ENCODE measurements at places on chromosomes 12 and 14. TPM values are rescaled to one million over a fixed set of nuclear protein-coding genes. Genes with fewer than 3 reads are reported as not detected.

DNA sequence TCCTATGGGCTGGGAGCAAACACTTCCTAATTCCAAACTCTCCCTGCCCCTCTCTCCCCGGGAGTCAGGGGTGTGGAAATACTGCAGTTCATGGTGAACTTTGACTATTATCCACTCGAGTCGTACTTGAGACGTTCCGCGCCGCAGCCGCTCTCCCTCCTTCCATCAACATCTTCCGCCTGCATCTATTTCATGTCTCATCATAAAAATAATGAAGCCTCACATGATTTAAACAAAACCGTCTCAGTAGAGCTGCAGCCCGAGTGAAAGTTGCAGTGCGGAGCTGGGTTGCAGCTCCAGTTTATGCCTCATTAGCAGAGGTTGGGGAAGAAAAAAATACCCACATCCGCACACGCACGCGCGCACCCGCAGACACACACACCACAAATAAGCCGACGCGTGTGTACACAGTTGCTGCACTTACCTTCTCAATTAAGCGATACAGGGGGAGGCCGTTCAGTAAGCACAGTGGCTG lies 283 bp downstream of the LMO3 start:
- H3K27ac ChIP-seq = no peak overlapping the region
- DNase-seq = no peak
- H3K4me1 ChIP-seq = no peaks in the 10 kb centered on the region

DNA sequence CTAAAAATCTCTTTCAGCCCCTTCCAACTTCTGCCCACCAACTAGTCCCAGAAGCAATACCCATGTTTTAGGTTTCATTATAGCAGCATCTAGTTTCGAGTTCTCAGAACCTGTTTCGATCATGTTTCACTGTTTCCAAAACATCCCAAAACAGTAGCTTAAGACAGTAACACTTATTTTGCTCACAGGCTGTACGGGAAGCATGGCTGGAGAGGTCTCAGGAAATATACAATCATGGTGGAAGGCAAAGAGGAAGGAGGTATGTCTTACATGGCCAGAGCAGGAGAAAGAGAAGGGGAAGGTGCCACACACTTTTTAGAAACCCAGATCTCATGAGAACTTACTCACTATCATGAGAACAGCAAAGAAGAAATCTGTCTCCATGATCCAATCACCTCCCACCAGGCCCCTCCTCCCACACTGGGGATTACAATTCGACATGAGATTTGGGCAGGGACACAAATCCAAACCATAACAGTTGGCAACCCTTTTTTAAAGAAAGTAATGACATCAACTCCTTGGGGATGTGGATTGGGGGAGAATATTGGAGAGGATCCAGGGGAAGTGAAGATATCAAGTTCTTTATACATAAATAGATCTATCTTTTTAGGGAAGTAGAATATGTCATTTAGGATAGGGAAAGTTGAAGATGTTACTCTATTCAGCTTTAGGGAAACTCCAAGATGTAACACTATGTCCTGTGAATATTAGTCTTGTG lies 269.9 kb upstream of the PLEKHG7 start:
- peak overlapping the region; percentile 54 for H3K27ac ChIP-seq
- peaks cover 21% of the 10 kb centered on the region for H3K4me1 ChIP-seq
- peaks cover 9% of the 10 kb centered on the region for H3K36me3 ChIP-seq
- H3K27me3 ChIP-seq = no peaks in the 10 kb centered on the region

GRCh38 chr12:109173443-109174240 lies 57.3 kb downstream of the ACACB start:
- DNase-seq = no peak
- no peaks in the 10 kb centered on the region for H3K27me3 ChIP-seq
- no peaks in the 10 kb centered on the region for H3K4me1 ChIP-seq
- no peak overlapping the region for H3K27ac ChIP-seq
- H3K4me3 ChIP-seq = no peak overlapping the region

CGRRF1 gene
- polyA plus RNA-seq = 22.4 TPM

DNA sequence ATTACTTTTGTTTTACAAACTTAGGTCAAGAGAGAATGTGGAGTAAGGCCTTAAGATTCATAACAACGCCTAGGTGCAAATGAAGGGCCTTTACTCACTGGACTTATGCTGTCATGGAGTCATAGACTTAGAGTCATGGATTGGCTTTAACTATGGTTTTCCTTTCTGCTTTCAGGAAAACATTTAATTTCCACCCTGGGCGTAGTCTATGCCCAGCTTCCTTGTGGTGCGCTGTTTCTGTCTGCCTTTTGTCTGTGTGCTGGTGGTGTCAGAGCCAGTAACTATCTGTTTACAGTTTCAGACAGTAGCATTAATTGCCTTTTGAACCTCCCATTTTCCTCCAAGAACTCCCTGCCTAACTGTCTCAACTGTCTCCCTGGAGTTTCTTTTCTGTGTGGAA lies 31.8 kb upstream of the COX6A1 start:
- H3K27me3 ChIP-seq = peaks cover 2% of the 10 kb centered on the region
- H3K4me3 ChIP-seq = no peak overlapping the region
- no peaks in the 10 kb centered on the region for H3K36me3 ChIP-seq
- H3K27ac ChIP-seq = no peak overlapping the region
- no peak for DNase-seq

- no peak overlapping the region for H3K27ac ChIP-seq
- peaks cover 2% of the 10 kb centered on the region for H3K4me1 ChIP-seq
- H3K36me3 ChIP-seq = no peaks in the 10 kb centered on the region
- peak overlapping the region; percentile 27 for H3K4me3 ChIP-seq
Measured at GRCh38 chr14:103074729-103075367, 9.2 kb upstream of the LBHD2 start.

LRRC74A gene
- not detected for polyA plus RNA-seq

DNA sequence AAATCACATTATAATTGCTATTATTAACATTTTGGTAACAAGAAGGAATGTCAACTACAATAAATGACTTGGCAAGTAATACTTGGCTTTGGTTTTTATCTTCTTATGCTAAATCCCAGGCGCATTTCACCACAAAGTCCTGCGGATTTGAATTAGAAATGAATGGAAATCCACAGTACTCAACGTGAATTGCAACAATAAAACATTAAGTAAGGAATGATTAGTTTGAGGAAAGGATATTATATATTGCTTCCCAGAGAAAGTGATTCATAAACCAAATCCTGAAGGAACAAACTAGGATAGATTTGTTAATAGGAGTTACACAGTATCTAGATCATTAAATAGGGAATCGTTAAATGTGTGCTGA lies 1089.7 kb downstream of the TRHDE start:
- H3K27ac ChIP-seq = no peak overlapping the region
- H3K4me3 ChIP-seq = no peak overlapping the region
- no peaks in the 10 kb centered on the region for H3K27me3 ChIP-seq
- no peak for DNase-seq
- no peaks in the 10 kb centered on the region for H3K4me1 ChIP-seq

DNA sequence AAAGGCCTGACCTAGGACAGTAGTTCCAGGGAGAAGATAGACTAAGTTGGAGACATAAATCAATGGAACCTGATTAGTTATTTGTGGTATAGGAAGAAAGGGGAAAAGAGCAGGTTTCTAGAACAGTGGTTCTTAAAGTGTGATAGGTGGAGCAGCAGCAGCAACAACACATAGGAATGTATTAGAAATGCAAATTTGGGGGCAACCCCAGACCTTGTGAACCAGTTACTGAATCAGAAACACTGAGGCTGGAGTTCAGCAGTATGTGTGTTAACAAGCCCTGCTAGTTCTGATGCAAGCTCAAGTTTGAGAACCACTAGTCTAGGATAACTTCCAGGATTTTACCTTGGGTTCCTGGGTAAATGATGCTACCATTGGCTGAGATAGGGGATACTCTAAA lies 308.7 kb downstream of the EMP1 start:
- H3K27me3 ChIP-seq = peaks cover 2% of the 10 kb centered on the region
- H3K27ac ChIP-seq = no peak overlapping the region
- no peaks in the 10 kb centered on the region for H3K36me3 ChIP-seq

DNA sequence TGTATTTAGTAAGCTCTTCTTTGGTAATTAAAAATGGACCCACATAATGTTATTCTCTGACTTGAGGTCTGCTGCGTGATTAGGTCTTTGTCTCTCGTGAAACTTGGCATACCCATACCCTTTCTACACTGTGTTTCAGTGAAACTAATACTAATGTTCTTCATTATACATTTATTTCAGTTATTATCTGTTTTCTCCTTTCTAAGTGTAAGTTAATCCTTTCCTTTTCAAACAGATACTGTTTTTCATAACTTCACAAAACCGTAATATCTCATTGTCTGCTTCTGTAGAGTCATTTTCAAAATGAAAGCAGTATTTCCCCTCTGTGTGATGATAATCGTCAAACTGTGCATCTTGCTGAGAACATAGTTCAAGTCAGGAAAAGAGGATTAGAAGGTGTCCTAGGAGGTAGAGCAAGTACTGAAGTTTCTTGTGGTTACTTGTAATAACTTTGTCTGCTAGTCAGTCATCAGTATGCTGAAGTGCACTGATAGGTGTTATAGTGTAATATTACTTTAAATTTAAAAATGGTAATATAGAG lies 15.9 kb downstream of the PYROXD1 start:
- H3K27me3 ChIP-seq = no peaks in the 10 kb centered on the region
- peaks cover 26% of the 10 kb centered on the region for H3K4me1 ChIP-seq
- no peak overlapping the region for H3K4me3 ChIP-seq
- DNase-seq = no peak
- H3K36me3 ChIP-seq = peaks cover 30% of the 10 kb centered on the region

PTPN21 gene
- polyA plus RNA-seq = not detected

GRCh38 chr14:104721505-104722431 lies 2.3 kb upstream of the ADSS1 start:
- H3K27ac ChIP-seq = no peak overlapping the region
- peaks cover 2% of the 10 kb centered on the region for H3K4me1 ChIP-seq
- H3K27me3 ChIP-seq = no peaks in the 10 kb centered on the region

DNA sequence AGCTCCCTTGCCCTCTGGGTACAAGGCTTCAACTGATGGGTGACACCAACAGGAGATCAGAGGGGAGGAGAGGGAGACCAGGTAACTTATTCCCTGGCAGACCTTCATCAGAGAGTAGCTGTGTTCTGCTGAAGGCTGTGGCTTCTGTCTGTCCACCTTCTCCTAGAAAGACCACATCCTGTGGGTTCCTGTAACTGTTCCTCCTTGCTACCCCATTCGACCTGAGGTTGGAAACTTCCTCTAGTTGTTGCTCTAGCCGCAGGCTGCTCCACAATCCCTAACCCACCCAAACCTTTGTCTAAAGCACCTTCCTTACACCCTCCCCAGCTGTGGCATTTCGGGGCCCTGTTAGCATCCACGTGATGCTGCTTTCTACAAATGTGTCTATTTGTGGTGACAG lies 454.2 kb downstream of the DPF3 start:
- peaks cover 6% of the 10 kb centered on the region for H3K27me3 ChIP-seq
- H3K36me3 ChIP-seq = no peaks in the 10 kb centered on the region
- H3K27ac ChIP-seq = peak overlapping the region; percentile 73

GRCh38 chr14:87041290-87042020 lies 951.5 kb downstream of the GALC start:
- no peak overlapping the region for H3K27ac ChIP-seq
- H3K4me1 ChIP-seq = no peaks in the 10 kb centered on the region
- no peak for DNase-seq
- no peaks in the 10 kb centered on the region for H3K27me3 ChIP-seq
- H3K36me3 ChIP-seq = no peaks in the 10 kb centered on the region
- no peak overlapping the region for H3K4me3 ChIP-seq

CHGA gene
- polyA plus RNA-seq = not detected

- no peak overlapping the region for H3K4me3 ChIP-seq
- no peaks in the 10 kb centered on the region for H3K27me3 ChIP-seq
- DNase-seq = no peak
- H3K36me3 ChIP-seq = no peaks in the 10 kb centered on the region
- H3K27ac ChIP-seq = no peak overlapping the region
Measured at GRCh38 chr12:3272958-3273357, 195.8 kb downstream of the TSPAN9 start.

DNA sequence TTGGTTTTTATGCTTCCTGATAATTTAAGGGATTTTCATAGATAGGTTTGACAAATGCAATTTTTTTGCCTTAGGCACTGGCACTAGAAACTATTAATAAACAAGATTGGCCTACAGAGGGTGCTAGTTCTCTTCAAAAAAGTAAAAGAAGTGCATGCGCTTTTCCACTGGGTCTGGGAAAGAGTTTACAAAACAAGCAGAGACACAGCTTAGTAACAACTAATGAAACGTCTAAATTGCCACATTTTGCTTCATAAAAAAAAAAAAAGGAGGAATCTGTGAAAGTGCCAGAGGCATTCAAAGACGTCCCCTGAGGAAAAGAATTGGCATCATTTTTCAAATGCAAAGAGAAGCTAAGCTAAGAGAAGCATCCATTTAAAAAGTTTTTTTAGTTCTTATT lies 58.3 kb upstream of the EEA1 start:
- H3K4me3 ChIP-seq = no peak overlapping the region
- no peaks in the 10 kb centered on the region for H3K4me1 ChIP-seq
- peak; percentile 17 for DNase-seq
- no peaks in the 10 kb centered on the region for H3K36me3 ChIP-seq

MYF6 gene
- not detected for polyA plus RNA-seq

DNA sequence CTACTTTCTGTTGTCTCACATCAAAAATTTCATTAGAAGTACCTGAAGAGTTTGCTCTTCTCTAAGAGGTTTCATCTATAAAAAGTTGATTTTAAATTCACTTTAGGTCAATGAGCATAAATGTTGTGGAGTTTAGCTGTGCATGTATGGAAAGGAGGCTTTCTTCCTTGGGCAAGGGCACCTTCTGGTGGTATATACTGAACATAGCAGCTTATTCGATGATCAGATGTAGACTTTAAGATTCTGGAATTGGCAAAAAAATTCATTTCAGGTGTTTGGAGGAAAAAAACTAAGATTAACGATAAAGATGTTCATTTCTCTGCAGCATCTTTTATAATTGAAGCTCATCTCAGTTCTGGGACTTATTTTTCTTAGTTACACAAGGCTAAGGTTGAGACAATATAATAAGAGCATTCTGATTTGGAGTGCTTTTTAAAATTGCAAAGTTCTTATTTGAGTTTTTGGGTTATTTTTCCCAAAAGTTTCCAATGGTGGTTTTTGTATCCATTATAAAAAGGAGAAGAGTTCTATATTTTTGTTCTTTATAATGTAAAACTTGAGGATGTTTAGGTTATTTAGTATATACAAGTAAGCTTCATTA lies 46.8 kb downstream of the TMEM117 start:
- no peak overlapping the region for H3K27ac ChIP-seq
- H3K4me1 ChIP-seq = no peaks in the 10 kb centered on the region
- peak; percentile 37 for DNase-seq
- no peaks in the 10 kb centered on the region for H3K27me3 ChIP-seq

DNA sequence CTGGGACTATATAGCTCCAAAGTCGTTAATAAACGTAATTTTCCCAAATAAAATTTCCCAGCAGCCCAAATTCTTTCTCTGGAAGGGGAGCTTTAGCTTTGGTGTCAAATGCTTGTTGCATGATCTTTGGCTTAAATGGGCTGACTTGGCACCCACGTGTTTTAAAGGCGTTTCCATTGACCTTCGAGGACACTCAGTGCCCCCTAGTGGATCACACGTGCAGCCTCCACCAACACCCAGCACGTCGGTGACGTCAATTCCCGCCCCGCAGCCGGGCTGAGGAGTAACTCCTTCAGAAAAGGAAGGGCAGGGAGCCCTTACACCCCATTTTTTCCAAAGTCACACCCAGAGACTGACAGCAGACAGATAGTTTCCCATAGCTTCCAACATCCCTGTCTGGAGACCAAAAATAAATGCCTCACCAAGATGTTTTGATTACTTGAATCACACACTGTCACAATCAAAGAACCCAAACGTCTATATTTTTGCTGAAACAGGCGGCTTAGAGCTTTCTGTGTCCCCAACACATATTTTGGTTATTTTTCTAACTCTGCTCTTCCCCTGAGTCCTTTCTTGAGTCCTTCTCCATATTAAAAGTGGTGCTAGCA lies 707.9 kb downstream of the AACS start:
- H3K27ac ChIP-seq = no peak overlapping the region
- H3K4me3 ChIP-seq = no peak overlapping the region
- H3K36me3 ChIP-seq = no peaks in the 10 kb centered on the region
- H3K4me1 ChIP-seq = no peaks in the 10 kb centered on the region
- no peak for DNase-seq

Data from immature natural killer cell (primary cell).